Sigmoid colon (tissue), 7 donors: ENCODE measurements at places on chromosomes 2 and 18. TPM values are rescaled to one million over a fixed set of nuclear protein-coding genes. Genes with fewer than 3 reads are reported as not detected.
A peak's percentile ranks its signal among the peaks of the same experiment; 100 is the strongest.

DNA sequence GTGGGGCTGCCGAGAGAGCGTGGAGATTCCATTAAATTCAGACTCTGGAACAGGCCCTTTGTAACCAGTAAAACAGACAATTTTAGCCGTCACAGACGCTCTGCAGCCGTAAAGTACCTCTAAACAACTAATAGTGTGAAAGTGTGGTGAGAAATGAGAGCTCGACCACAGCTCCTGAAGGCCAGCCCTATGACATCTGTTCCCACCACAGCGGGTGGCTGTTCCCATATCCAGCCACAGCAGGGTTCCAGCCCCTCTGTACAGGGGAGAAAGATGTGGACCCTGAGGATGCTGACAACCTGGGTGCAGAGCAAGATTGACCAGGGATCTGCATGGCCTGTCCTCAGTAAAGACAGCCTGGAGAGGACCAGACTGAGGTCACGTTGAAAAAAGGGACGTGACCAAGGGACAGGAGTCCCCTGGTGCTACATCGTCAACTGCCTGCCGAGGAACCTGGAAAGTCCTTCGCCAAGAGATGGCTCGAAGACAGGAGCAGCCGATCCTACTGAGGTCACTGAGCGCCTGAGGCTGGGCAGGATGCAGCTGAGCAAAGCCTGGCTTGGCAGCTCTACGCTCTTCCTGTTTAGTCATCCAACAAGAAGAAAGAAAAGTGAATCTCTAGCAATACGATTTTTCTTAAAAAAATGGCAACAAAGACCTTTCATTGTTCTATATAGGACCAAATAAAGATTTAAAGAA is 831.7 kb downstream of the RNF144A start:
- DNase-seq, result no peak

- DNase-seq, result no peak
Observed at GRCh38 chr2:10064932-10065772, 15.1 kb downstream of the CYS1 start.

DNA sequence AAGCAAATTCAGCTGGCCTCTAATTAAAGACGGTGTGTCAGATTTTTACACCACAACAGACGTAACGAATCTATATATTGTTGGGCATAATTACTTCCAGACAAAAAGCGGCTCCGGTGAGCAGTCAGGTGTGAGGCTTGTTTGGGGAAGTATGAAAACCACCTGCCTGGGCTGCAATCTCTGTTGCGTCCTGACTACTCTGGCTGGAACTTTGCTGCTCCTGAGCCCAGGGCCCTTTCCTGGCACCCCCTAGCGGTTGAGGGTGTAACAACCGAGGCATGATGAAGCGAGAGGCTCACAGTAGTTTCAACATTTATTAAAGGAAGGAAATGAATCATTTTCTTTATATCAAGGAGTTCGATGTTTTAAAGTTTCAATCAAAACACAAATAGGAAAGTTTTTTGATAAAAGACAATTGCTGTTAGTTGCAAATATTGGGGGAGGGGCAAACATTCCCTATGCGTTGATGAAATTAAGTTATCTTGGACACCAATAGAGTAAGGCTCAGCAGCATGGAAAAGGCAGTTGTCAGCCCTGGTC is 10.6 kb upstream of the ITGB6 start:
- DNase-seq, result peak; percentile 70

- no peak for DNase-seq
Observed at GRCh38 chr2:206260188-206261012, 14.1 kb upstream of the ZDBF2 start.

DNA sequence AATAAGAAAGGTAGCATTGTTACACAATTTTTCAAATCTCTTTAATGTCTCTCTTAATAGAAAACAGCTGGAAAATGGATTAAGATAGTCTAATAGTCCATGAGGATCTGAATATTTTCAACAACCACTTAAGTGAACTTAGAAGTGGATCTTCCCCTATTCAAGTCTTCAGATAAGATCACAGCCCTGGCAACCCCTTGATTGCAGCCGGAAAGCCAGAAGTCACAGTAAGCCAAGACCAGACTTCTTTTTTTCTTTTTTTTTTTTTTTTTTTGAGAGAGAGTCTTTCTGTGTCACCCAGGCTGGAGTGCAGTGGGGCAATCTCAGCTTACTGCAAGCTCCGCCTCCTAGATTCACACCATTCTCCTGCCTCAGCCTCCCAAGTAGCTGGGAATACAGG is 18.6 kb upstream of the ZC3H15 start:
- no peak for DNase-seq

GRCh38 chr2:183951630-183952029 is 646.7 kb upstream of the ZNF804A start:
- DNase-seq, result no peak

RGPD4 gene
- not detected for total RNA-seq

FBXO36 gene
- total RNA-seq, result 2.9 TPM

OTOF gene
- not detected for total RNA-seq
